Stimulated activated CD8-positive, alpha-beta memory T cell treated with anti-CD3 and anti-CD28 coated beads, Interleukin-4, amount 100 ng/mL, for 4 hours (primary cell): ENCODE measurements at places on chromosomes 11 and 22.

- DNase-seq: no peak
Measured at GRCh38 chr22:27834364-27835185, 33.0 kb upstream of the MN1 start.

DNA sequence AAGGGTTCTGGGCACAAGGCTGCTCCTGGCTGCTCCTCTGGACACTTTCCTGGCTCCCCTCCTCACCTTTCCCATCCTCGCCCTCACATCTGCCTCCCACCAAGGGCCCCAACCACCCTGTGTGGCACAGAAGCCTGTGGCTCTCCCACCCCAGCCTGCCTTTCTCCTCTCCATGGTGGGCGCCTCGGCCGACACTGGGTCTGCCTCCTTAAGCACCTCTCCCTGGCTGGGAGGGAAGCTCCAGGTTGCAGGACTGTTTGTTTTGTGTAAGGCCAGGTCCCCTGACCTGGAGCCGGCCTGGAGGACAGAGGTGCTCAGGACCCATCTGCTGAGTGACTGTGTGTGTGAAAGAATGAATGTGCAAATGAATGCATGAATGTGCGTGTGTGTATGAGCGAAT is 14.1 kb downstream of the MUC6 start:
- DNase-seq: no peak

DNA sequence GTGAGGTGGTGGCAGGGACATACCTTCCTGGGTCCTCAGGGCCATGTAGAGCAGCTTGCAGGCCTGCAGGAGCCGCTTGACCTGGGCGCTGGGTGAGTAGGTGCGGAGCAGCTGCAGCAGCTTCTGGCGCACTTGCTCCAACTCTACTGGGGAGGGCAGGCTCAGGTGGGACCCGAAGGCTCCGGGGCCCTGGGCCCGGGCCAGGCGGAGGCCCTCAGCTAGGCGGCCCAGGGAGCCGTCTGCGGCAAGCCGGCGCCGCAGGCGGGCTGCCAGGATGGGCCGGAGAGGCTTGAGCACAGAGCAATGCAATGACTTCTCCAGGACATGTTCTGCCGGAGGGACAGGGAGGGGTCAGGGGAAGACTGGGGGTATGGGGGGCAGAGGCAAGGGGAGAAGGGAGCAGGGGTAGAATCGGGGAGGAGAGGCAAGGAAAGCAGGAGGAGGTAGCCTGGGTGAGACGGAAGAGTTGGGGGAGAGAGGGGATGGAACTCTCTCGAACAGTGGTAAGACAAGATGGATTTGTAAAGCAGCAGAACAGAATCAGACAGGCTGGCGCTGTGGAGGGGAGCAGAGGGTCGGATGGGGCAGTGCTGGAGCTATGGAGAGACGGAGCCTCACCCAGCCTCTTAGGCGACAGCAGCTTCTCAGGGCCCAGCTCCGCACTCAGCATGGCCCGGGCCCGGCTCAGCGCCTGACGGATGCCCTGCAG is 2.2 kb downstream of the RIN1 start:
- DNase-seq: no peak

DNA sequence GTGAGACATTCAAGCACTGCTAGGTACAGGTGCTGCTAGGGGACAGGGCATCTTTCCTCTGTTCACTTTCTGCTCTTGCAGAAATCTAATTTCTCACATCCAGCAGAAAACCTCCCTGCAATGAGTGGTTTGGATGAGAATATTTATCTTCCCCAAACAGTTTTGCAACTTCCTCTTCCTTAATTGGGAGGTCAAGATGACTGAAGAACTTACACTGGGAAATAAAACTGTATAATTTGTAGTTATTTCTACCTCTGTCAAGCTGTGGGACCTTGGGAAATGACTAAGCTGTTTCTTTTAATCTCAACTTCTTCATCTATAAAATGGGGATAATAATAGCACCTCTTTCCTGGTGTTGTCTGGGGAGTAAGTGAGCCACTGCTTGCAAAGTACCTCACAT is 69.8 kb downstream of the PRR5L start:
- no peak for DNase-seq

- no peak for DNase-seq
Measured at GRCh38 chr11:76115555-76115954, 90.7 kb downstream of the WNT11 start.

DNA sequence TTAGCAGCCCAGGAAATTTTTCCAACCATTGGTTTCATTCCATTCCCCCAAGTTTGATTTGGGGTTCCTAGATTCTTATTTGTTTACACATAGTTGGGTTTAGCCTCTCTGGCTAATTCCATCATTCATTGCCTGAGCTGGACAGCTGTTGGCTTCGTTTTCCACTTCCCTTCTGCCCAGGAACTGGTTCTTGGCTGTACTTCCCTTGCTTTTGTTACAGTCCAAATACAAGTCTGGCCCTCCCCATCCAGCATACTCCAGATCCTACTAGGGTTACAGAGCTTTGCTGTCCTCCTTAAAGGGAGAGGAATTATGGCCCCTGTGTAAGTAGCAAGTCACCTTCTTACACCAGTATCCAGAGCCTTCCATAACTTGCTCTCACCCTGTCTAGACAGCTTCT is 356.3 kb downstream of the FAT3 start:
- DNase-seq: no peak

DNA sequence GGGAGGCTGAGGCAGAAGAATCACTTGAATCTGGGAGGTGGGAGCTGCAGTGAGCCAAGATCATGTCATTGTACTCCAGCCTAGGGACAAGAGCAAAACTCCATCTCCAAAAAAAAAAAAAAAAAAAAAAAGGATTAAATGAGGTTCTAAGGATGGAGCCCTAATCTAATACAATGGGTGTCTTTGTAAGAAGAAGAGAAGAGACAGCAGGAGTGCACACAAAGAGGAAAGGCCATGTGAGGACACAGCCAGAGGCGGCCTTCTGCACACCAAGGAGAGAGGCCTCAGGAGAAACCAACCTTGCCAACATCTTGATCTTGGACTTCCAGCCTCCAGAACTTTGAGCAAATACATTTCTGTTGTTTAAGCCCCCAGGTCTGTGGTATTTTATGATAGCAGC is 66.6 kb upstream of the CECR2 start:
- DNase-seq: no peak

DNA sequence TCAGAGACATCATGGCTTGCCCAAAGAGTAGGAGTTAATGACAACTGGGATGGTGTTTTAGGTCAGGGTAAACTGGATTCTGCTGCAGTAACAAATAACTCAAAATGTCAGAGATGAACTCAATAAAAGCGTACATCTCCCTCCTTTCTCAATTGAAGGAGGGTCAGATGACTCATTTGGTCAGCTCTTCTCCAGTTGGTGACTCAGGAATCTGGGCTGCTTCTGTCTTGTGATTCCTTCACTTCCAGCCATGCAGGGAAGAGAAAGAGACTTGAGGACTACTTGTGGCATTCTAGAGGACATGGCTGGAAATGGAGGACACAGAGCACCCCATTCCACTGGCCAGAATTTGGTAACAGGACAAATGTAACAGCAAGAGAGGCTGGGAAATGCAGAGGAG is 3.2 kb upstream of the SYT13 start:
- no peak for DNase-seq

- DNase-seq: no peak
Measured at GRCh38 chr22:22802339-22802970, 85.2 kb upstream of the IGLL5 start.

DNA sequence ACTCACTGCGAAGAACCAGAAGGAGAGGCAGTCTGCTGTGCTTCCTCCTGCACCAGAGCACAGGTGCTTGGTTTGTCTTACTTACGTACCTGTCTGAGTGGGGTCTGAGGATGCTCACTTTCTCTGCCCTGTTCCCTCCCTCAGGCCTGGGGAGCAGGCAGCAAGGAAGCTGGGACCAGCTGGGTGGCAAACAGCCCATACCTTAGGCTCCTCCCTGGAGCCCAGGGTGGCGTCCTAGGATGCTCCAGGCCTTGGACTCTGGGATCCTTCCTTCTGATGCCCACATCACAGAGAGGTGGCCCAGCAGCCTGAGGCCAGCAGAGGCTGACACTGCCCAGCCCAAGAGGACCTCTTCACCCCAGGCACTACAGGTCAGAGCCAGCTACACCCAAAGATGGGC is 593.2 kb downstream of the BRD1 start:
- DNase-seq: no peak

GRCh38 chr11:80077113-80077512 is 636.3 kb upstream of the TENM4 start:
- no peak for DNase-seq

DNA sequence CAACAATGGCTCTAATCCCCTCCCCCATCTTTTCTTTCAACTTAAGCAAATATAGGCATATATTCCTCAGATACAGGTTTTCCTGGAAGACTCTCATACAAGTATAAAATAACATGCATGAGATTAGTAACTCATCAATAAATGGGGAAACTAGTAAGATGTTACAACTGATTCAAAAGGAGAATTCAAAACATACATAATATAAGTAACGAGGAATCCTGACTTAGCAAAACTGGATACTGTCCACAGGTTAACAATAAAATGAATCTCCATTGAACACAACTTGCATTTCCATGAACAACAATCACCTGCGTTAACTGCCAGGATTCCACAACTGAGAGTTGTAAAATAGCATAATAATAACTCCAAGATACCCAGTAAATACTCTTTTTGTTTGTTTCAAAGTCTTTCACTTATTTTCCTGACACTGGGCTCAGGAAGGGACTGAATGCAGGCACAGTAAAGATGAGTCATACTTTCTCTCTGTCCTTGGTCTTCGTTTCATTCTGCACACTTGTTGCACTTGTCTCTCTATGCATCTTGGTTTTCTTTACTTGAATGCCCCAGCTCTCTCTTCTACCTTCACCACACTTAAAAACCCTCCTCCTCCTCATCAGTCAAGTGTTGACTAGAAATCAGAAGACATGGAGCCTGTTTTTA is 8.1 kb downstream of the APIP start:
- DNase-seq: no peak

DNA sequence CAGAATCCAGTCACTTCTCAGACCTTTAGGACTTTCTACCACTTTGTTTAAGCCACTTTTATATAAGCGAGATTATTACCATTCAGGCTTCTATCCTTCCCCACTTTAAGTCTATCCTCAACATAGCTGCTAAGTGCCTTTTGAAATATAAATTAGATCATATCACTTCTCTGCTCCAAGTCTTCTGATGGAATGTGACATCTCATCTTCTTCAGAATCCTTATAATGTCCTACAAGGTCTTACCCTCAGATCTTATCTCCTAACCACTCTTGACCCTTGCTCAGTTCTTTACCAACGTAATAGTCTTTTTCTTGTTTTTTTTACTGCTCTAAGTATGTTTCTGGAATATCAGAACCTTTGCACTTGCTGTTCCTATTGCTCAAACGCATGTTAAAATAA is 188.7 kb downstream of the DYNC2H1 start:
- no peak for DNase-seq
